ENCODE measurements at places on chromosomes 2 and 18.
A peak's percentile ranks its signal among the peaks of the same experiment; 100 is the strongest.

- peak; percentile 88 for DNase-seq
Measured at GRCh38 chr18:1002653-1003178, 98.0 kb downstream of the ADCYAP1 start.

- DNase-seq = peak; percentile 96
Measured at GRCh38 chr18:23593720-23594119, 7.4 kb upstream of the NPC1 start.

- DNase-seq = no peak
Measured at GRCh38 chr2:157283468-157283867, 26.0 kb downstream of the GALNT5 start.

GRCh38 chr2:37779139-37779538 is 107.7 kb upstream of the CDC42EP3 start:
- no peak for DNase-seq

GRCh38 chr18:3967359-3968180 is 487.5 kb downstream of the DLGAP1 start:
- DNase-seq = no peak

GRCh38 chr18:35827275-35827902 is 145.1 kb upstream of the RMP24 start:
- no peak for DNase-seq
